ENCODE measurements at places on chromosomes 2 and 18. TPM values are rescaled to one million over a fixed set of nuclear protein-coding genes. Genes with fewer than 3 reads are reported as not detected.

FAM110C gene
- not detected for total RNA-seq

ACTG2 gene
- 2.4 TPM for total RNA-seq

IMPA2 gene
- total RNA-seq: 14.1 TPM

RTP5 gene
- total RNA-seq: not detected

ITGA6 gene
- total RNA-seq: 4.0 TPM

AFF3 gene
- not detected for total RNA-seq

PROKR1 gene
- total RNA-seq: not detected

AGXT gene
- not detected for total RNA-seq

SERPINB13 gene
- not detected for total RNA-seq

ALPP gene
- not detected for total RNA-seq

DSC1 gene
- 0.25 TPM for total RNA-seq

CYS1 gene
- 7.0 TPM for total RNA-seq

PLEK gene
- under 0.01 TPM for total RNA-seq

CABYR gene
- total RNA-seq: 7.3 TPM

UCN gene
- 1.1 TPM for total RNA-seq

ALMS1 gene
- 28.2 TPM for total RNA-seq

TRIM43 gene
- total RNA-seq: not detected

- DNase-seq: no peak
Measured at GRCh38 chr2:111185361-111186022, 64.8 kb downstream of the BCL2L11 start.

GRCh38 chr18:46565256-46565655 is 91.8 kb downstream of the LOXHD1 start:
- no peak for DNase-seq

DNA sequence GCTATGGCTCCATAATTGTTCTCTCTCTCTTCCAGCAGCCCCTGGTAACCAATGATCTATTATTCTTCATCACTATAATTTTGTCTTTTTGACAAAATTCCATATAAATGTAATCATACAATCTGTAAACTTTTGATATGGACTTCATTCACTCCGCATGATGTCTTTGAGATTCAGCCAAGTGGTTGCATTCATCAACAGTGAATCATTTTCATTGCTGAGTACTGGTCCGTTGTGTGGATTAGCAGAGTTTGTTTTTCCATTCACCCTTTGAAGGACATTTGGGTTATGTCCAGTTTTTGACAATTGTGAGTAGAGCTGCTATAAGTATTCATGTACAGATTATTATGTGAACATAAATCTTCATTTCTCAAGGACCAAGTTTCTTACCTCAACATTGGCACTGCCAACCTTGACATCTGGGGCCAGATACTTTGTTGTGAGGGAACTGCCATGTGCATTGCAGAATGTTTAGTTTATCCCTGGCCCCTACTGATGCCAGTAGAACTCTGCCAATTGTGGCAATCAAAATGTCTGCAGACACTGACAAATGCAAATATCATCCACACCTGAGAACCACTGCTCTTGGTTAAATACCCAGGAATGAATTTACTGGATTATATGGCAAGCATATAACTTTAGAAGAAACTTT is 48.4 kb upstream of the BCL2L11 start:
- DNase-seq: peak; percentile 84

DNA sequence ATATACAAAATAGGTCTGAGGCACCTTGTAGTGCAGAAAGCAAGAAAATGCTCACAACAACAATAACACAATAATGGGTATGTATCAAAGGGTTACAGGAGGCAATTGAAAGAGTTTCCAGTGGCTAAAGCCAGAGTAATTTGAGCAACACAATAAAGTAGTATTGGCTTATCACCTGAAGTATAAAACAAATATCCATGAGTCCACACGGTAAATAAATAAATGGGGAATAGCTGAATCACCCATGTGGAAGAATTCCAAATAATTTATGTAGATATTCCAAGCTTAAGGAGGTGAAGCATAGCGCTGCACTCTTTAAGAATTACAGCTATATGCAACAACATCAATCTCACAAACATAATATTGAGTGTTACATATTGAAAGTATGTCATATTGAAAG is 110.8 kb downstream of the AFF3 start:
- DNase-seq: no peak

GRCh38 chr2:200786826-200787225 is 24.9 kb upstream of the BZW1 start:
- peak; percentile 91 for DNase-seq

GRCh38 chr2:74188018-74188601 is 9.4 kb upstream of the MOB1A start:
- DNase-seq: peak; percentile 63

GRCh38 chr18:3914833-3915610 is 465.1 kb downstream of the TGIF1 start:
- DNase-seq: no peak

GRCh38 chr18:59029663-59030429 is 109.8 kb upstream of the SEC11C start:
- DNase-seq: no peak

- peak; percentile 89 for DNase-seq
Measured at GRCh38 chr2:46134531-46135227, 162.5 kb upstream of the EPAS1 start.

DNA sequence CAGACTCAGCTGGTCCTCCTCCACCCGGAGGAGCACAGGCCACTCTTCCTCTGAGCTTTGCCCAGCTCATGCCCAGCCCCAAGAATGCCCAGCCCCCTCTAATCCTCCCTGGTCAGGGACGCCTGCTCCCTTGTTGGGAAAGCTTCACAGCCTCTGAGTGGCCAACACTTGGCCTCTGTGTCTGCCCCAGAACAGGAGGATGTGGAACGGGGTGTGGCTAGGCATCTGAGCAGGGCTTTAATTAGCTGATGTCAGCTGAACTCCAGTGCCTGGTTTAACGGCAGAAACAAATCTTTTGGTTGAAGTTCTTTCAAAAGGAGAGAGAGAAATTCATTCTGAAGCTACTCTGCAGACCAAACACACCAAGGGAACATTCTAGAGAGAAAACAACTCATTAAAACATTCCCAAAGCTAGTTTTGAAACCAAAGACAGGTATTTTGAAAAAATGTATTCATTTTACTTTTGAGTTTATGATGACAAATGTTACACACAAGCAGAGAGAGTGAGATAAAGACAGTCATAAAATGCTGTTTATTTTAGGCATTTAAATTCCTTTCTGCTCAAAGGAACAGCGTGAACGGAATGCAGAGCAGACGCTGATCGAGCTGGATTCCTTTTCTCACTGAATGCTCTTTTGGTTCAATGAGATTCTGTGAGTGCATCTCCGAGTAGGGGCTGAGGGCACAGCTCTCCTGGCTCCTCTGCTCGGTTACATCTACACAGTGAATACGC is 63.8 kb downstream of the RTP5 start:
- DNase-seq: peak; percentile 16

- no peak for DNase-seq
Measured at GRCh38 chr2:218540015-218540414, 28.1 kb downstream of the USP37 start.

DNA sequence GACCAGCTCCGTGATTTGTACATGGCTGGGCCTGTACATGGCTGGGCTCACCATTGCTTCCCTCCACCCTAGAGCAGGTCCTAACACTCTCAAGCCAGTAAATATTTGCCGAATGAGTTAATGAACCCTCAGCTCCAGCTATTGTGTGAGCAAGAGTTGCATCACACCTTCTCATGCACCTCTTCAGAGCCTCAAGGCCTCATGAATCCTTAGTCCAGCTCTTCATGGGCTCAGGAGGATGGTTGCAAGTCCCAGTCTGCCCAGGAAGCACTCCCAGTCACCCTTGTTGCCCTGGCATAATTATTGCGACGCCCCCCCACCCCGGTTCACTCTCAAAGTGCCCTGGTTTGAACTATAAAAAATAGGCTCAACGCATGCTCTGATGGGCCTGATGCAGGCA is 30.1 kb upstream of the GNAL start:
- no peak for DNase-seq

DNA sequence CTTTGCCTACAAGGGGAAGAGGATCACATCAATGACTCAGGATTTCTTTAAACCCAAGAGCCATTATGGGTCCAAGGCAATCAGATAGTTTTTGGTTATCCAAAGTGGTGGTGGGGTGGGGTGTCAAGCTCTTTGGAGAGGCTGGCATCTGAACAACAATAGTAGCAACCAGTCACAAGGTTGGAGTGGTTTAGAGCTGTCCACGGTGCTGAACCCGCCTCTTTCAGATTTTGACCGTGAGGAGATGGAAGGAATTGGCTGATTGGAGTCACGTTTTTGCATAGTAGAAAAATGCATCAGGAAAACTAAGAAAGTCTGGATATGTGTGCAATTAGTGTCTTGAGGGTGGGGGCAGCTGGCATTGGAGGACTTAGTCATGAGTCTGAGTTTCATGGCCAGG is 159.9 kb downstream of the LOXHD1 start:
- DNase-seq: peak; percentile 8

DNA sequence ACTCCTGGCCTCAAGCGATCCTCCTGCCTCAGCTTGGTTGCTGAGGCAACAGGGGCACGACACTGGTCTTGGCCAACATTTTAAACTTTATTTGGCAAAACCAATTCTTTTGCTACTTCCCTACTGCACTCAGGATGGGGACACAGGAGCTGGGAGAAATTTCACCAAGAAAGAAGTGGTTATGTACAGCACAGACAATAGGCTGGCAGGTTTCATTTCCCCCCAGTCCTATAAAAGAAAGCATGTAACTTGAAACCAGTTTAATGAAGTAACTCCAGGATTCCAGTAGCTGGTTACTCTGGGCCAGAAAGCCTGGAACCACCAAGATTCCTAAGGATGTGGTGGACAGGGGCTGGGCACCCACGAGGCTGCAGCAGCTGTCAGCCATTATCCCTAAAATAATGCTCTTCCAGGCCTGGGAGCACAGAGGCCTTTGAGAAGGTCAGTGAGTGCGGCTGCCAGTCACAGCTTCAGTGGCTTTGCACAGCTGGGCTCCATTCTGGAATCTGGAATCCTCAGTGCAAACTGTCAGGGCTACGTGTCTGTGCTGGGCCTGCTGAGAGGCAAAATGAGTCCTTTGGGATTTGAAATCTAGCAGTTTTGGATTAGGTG is 142.3 kb upstream of the ITGA6 start:
- peak; percentile 71 for DNase-seq

DNA sequence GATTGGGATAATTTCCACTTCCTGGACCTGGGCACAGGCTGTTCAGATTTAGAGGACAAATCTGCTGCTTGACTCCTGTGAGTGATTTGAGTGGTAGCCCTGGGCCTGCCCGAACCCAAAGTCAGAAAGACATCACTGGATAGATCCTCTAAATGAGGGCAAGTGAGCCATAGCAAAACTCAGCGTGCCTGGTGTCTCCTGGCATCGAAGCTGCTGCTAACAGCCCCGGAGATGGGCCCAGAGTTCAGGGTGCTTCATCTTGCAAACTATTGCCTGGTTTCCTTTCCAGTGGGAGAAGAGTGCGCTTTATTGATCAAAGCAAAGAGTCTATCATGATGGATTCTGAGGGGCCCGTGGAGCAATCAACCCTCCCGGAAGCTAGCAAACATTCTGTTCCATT is 153.1 kb upstream of the KLHL29 start:
- DNase-seq: no peak

DNA sequence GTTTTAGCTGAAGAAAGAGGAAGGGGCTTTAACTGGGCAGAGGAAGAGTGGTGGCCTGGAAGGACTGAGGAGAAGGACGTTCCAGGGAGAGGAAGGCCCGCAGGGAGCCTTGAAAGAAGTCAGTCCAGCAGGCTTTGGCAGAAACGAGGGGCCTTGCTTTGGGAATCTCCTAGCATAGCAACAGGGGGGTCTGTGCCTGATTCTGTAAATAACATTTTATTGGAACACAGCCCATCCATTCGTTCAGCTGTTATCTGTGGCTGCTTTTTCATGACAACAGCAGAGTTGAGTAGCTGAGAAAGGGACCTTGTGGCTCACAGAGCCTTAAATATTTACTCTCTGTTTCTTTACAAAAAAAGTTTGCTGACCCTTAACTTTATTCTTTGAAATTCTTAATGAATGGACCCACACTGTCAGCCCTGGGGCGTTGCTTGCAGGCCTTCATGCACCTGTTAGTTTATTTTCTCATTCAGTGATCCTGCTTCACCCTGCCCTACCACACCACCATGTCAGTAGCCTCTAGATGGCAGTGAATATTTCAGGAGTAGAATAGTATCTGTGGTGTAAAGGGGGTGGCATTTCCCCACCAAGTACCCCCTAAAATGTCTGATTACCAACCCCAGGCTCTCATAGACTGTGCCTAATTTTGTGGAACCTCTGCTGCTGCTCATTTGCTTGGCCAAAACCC is 61.0 kb downstream of the MGAT5 start:
- no peak for DNase-seq

GRCh38 chr2:122055521-122055931 is 300.1 kb downstream of the TSN start:
- DNase-seq: no peak

GRCh38 chr18:76678248-76678647 is 144.1 kb upstream of the ZNF236 start:
- DNase-seq: no peak

DNA sequence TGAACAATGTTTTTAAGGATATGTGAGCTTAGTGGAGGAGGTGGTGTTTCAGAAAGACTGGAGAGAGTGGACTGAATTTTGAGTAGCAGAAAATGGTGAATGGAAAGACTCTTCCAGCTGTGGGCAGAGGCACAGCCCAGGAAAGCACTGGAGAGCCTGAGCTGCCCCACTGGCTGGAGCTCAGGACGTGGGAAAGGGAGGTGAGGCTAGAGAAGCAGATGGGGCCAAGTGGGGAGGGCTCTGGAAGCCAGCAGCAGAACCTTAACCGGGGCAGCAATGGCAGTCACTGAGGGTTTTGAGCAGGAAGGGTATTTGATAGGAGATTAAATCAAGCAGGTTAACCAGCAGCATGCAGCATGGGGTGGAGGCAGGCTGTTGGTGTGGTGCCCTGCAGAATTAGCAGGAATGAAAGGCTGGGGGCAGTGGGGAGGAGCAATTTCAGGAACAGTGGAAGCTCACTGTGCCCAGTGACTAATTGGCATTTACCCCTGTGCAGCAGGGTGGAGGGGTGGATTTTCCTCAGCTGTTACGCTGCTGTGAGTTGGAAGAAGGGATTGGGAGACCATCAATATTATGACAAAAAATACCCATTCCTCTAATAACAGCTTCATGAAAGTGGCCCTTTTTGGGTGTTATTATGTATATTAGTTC is 136.2 kb downstream of the CERS6 start:
- DNase-seq: no peak

GRCh38 chr18:9673296-9674251 is 34.5 kb upstream of the RAB31 start:
- peak; percentile 85 for DNase-seq

DNA sequence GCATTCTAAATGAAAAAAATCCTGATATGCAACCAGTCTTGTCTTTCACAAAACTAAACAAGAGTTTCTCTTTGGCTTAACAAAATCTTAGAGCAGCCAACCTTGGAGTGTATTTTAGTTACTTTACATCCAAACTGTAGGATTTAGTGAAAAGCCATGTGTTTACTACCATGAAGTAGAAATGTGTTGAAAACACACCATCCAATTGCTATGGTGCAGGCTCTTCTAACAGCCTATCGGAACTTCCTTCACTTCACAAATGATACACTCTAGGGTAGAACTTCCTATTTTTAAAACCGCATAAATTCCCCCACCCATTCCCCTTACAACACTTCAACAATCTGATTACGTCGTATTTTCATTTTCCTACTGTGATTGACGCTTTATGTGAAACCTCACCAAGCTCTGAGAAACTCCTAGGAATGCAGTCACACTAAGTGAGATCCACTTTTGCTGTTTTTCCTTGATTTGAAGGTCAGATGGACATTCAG is 74.4 kb upstream of the MAP4K4 start:
- no peak for DNase-seq

GRCh38 chr2:206838690-206839089 is 73.3 kb downstream of the FASTKD2 start:
- DNase-seq: no peak
